Muscle of leg (tissue), 16 donors: ENCODE measurements at places on chromosomes 5 and 9.

GRCh38 chr9:91150998-91151717, 210.6 kb downstream of the AUH start:
- DNase-seq = no peak

DNA sequence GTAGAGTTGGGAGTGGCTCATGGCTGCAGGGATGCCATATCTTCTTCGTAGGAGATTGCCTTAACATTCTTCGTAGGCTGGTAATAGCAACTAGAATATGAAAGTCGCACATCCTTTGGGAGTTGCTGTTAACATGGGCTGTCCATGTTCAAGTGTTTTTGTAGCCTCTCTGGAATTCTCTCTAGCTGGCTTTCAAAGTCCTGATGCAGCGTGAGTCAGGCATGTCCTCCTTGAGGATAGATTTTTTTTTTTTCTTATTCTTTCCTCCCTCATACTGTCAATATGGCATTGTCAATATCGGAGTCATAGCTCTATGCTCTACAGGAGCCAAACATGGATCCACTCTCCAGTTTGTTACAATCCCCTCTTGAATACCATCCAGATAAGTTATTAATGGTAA, 494.8 kb upstream of the WWC1 start:
- DNase-seq = no peak

GRCh38 chr5:172380301-172380986, 73.9 kb downstream of the SH3PXD2B start:
- DNase-seq = no peak

DNA sequence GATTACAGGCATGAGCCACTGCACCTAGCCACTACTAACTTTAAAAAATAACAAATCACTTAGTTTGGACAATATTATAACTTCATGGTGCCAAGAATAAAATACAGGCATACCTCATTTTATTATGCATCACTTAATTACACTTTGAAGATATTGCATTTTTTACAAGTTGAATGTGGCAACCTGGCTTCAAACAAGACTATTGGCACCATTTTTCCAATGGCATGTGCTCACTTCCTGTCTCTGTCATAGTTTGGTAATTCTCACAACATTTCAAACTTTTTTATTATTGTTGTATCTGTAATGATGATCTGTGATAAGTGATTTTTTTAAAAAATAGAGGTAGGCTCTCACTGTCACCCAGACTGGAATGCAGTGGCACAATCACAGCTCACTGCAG, 49.9 kb upstream of the ERBIN start:
- DNase-seq = no peak

DNA sequence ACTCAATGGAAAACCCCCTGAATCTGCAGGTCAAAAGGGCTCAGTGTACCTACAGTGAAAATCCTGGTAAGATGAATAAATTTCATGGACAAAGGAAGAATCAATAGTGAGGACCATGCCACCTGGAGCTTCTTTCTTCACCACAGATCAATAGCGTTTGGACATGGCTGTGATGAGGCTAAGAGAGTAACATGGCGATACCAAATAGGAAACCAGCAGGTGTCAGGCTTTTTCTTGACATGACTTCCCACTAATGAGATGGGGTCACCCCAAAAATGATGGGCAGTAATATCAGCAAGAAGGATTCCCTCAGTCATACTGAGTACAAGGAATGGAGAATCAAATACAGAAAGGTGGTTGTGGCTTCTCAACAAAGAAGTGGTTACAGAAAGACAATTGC, 208.5 kb upstream of the PLPPR1 start:
- no peak for DNase-seq

- no peak for DNase-seq
Measured at GRCh38 chr5:56757077-56757476, 58.3 kb upstream of the MAP3K1 start.

DNA sequence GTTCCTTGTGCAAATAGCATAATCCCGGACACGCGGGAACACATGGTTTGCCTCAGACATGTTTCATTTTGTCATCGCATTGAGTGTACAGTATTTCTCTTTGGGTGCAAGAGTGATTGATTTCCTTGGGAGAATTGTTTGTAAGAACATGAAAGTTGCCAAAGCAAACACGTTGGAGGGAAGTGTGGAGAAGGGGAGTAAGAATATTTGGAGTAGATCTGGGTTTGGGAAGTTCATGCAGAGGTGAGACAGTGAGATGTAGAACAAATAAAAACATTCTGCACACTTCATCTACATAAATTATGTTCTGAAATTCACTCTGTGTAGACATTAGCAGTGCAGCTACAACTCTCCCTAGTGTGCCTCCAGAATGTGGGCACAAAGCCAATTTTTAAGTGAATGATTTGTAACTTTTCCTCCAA, 24.0 kb downstream of the FOXD1 start:
- DNase-seq = peak; percentile 74

DNA sequence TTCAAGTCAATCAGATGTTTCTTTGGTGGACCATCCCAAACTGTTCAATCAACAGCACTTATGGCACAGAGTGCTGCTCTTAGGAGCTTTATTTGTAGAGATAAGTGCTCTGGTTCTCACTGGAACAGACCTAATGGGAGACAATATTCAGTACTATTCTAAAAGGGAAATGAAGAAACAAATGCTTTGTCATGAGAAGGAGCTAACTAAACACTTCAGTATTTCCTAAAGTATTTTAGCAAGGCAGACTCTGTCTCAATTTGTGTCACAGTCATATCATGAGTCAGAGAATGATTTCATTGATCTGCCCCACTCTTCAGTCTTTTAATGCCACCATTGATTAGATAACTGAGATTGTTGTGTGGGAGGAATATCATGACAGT, 175.3 kb downstream of the SLF1 start:
- DNase-seq = no peak

GRCh38 chr5:5767286-5767928, 344.9 kb downstream of the ICE1 start:
- no peak for DNase-seq

DNA sequence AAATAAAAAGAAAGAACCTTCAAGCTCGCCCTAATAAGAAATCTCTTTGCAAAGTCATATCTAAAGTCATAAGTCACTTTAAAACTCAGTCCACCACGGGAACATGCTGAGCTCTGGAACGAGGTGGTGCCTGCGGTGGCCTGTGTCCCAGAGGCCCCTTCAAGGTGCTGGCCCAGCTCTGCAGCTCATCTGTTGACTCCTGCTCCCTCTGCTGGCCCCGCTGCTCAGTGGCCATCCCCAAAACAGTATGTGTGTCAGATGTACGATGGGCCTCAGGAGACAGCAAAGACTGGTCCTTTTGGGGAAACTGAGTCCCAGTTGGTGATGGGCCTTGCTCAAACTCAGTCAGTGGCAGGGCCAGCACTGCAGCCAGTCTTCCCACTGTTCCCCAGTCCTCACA, 22.8 kb upstream of the FOXB2 start:
- DNase-seq = no peak

DNA sequence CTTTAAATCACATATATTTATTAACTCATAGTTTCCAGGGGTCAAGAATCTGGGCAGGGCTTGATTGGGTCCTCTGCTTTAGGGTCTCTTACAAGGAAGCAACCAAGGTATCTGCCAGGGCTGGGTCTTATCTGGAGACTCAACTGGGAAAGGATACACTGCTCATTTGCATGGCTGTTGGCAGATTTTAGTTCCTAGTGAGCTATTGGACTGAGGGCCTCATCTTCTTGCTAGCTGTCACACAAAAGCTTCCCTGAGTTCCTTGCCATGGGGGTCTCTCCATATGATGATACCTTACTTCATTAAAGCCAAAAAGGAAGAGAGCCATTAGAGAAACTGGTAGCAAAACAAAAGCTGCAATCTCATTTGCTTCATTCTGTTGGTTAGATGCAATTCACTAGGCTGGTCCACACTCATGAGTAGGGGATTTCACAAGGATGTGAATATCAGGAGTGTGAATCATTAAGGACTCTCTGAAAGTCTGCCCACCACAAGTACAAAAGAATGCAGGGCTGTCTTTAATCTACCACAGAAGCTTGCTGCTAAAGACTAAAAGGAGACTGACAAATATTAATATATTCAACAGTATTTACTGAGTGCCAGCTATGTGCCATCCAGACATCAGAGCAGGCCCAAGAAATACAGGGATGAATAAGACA, 42.0 kb upstream of the TIMD4 start:
- no peak for DNase-seq

DNA sequence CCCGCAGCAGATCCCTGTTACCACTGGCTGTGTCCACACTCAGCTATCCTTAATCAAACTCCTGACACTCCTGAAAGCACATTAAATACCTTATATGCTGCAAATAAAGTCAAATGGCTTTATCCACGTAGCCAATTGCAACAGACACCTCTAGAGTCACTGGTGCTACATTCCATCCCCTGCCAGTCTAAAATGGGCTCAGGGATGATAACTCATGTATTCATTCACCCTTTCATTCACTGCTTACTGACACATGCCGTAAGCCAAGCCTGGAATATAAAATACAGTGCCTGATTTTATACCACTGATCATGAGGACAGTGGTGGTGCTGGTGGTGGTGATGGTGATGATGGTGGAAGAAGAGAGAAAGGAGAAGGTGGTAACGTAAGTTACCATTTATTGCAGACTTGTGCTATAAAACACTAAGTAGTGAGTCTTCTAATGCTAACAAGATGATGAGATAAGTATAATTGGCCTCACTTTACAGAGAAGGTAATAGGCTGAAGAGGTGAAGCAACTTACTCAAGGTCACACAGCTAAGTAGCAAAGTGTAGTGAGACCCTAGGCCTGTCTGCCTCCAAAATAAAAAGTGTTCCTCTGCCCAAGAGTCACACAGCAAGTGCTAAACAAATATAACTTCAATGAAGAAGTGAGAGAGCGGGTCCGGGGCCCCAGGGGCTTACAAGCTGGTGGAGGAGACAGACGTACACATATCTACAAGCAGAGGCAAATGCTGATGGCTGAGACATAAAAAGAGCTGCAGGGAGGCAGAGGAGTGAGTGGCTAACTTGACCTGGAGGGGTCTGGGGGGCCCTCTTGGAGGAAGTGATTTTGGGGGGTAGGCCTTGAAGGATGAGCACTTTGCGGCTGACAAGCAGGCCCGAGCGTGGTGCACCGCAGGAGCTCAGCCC, 1.2 kb downstream of the TTLL11 start:
- no peak for DNase-seq

- no peak for DNase-seq
Measured at GRCh38 chr9:131583836-131584555, 38.7 kb downstream of the PRRT1B start.

DNA sequence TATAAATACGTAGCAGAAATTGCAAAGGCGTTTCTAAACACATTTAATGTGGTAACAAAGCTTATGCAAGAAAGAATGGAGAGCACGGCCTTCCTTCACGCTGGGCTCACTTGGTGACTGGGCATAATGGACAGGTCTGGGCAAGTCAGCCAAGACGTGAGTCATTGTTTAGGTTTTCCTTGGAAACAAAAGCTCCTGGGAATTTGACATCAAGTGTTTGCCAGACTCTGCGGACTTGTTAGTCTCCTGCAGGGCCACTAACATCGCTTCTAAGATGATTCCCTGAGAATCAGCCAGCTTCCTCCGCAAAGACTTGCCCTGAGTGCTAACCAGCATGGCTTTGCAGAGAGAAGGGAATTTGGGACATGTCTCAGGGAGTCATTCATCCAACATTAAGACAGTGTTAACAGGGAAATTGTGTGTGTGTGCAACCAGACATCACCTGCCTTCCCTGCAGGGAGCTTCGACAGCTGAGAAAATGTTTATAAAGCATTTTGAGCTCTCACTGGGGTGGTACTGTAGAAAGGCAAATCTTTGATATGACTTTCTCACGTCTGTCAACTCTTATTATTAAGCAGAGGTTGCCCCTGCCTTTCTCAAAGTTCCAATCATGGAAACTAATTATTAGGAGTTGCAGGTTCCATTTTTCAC, 182.5 kb downstream of the NTRK2 start:
- DNase-seq = peak; percentile 64

GRCh38 chr5:16916262-16916878, 19.7 kb downstream of the MYO10 start:
- no peak for DNase-seq

GRCh38 chr9:92599938-92600461, 64.2 kb upstream of the ECM2 start:
- peak; percentile 89 for DNase-seq

DNA sequence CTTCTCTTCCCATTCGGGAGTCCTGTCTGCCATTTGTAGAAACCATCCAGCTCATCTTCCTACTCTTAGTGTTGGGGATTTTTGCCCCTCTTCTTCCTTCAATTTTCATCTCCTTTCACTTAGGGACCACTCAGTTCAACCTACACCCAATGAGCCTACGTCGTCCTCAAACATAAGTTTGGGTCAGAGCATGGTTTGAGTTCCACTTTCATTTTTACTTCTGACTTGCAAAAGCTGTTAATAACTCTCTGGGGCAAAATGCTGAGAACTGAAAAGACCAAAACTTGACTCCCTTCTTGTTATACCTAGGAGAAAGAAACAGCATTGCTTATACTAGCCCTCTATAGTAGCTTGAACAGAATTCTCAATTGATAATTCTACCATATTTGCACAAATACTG, 381.5 kb upstream of the MPDZ start:
- DNase-seq = no peak

GRCh38 chr5:180645274-180646204, 3.9 kb downstream of the FLT4 start:
- no peak for DNase-seq

- DNase-seq = no peak
Measured at GRCh38 chr9:129421371-129421770, 199.5 kb downstream of the C9orf50 start.

GRCh38 chr5:157859227-157859575, 256 bp upstream of the CLINT1 start:
- no peak for DNase-seq
